Fibroblast of skin of back (primary cell): ENCODE measurements at places on chromosomes 2 and 18.

- DNase-seq = no peak
Observed at GRCh38 chr2:32895424-32895823, 51.3 kb upstream of the LTBP1 start.

GRCh38 chr2:108625186-108625827 is 91.0 kb downstream of the LIMS1 start:
- no peak for DNase-seq

- DNase-seq = no peak
Observed at GRCh38 chr2:11033114-11033513, 121.4 kb downstream of the KCNF1 start.

GRCh38 chr2:237208373-237209260 is 122.9 kb downstream of the COPS8 start:
- peak; percentile 98 for DNase-seq

GRCh38 chr18:80157708-80158343 is 48.8 kb downstream of the ADNP2 start:
- peak; percentile 60 for DNase-seq

GRCh38 chr2:76861708-76862107 is 660.5 kb downstream of the LRRTM4 start:
- peak; percentile 1 for DNase-seq

- DNase-seq = peak; percentile 8
Observed at GRCh38 chr2:23241611-23242245, 143.3 kb upstream of the KLHL29 start.

- peak; percentile 82 for DNase-seq
Observed at GRCh38 chr2:65231892-65232477, 4.4 kb downstream of the ACTR2 start.

- peak; percentile 20 for DNase-seq
Observed at GRCh38 chr18:80022613-80023012, 11.6 kb upstream of the RBFA start.

GRCh38 chr2:132550946-132551345 is 119.1 kb downstream of the LYPD1 start:
- DNase-seq = peak; percentile 46

GRCh38 chr2:11406958-11407381 is 59.0 kb downstream of the E2F6 start:
- peak; percentile 95 for DNase-seq

DNA sequence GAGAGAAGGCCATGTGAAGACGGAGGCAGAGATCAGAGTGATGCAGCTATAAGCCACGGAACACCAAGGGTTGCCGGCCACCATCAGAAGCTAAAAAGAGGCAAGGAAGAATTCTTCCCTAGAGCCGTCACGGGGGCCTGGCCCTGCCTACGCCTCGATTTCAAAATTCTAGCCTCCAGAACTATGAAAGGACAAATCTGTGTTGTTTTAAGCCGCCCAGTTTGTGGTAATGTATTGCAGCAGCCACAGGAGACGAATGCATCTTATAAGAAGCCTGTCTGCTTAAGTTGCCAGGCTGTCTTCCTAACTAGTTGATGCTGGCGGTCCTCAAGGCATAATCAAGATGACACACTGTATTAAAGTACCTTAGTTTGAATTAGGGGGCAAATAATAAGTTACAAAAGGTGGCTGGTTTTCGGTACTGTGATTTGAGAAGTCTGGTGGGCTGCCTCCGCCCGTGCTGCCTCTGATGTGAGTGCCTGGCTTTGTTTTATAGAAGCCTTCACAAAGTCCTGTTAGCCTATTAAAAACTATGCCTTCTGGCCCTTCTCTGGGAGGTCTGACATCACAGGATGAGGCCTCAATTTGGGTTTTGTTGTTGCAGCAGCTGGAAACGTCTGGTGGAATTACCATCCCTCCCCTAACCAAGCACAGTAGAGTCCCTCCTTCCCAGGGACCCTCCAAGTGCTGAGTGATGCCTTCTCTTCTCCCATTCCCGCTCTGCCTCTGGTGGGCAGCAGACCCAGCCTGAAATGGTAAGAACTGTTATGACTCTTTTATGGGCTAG is 53.6 kb downstream of the SRD5A2 start:
- DNase-seq = peak; percentile 23

GRCh38 chr2:40554665-40555294 is 102.9 kb upstream of the SLC8A1 start:
- DNase-seq = peak; percentile 52

GRCh38 chr2:134139611-134140010 is 114.3 kb upstream of the MGAT5 start:
- no peak for DNase-seq

GRCh38 chr18:54845787-54846186 is 17.5 kb downstream of the RAB27B start:
- DNase-seq = peak; percentile 11

DNA sequence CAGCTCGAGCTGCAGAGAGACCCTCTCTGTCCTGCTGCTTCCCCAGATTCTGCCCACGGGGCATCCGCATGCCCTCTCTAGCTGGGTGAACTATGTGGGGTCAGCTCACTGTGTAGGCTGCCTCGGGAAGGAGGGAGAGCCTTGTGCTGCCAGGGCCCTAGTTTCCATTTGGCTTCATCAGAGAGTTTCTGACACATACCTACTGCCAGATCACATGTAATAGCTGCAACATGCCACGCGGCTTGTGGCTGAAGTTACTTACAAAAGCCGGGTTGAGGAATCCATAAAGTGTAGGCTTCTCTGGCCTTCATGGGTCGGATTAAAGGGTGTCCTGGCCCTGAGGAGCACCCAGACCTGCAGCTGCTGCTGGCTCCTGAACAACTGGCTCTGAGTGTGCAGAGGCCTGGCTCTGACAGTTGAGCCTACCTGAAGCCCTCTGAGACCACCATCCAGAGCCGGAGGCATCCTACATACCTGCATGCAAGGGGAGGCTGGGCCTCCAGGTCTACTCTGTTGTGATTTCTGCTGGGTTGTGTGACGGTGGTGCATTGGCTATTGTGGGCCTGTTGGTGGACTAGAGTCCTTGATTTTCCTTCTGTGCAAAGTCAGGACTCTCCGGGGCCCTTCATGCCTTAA is 130.0 kb downstream of the SH3RF3 start:
- DNase-seq = no peak

- peak; percentile 45 for DNase-seq
Observed at GRCh38 chr2:134852518-134852917, 14.1 kb downstream of the ACMSD start.

DNA sequence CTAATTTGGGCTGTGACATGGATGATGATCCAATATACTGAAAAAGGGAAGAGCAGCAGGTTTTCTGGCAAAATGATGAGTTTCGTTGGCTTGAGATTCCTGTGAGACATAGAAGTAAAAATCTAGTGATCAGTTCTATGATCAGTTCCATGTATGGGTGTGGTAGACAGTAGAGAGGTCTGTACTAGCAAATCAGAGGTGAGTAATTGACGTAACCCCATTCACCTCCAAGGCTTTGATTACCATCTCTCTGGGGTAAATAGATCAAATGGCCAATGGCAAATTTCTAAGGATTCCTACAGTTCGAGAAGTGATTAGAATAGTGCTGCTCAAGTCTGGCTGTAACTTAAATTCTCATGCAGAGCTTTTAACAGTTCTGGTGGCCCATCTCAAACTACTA is 6.4 kb downstream of the ITGA4 start:
- no peak for DNase-seq

DNA sequence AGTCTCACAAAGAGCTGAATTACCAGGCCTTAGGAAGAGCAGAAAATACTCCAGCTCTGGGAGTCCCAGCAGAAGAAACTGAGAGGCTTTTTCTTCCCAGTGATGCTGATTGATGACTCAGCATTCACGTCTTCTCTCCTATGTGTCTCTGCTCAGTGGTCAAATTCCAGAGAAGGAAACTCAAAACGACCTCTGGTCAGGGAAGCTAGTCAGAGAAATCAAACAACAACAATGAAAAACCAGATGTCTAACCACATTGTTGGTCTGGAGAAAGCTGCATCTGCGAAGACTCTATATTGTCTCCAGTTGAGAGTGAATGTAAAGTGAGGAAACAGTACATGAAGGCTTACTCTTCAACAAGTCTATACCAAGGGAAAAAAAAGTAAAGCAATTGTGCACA is 28.6 kb upstream of the CERS6 start:
- peak; percentile 82 for DNase-seq

- peak; percentile 94 for DNase-seq
Observed at GRCh38 chr2:189179570-189179950, at the start of gene COL5A2. Gene COL5A2 (minus strand): TSS chr2:189179761. CDS start chr2:189179604, 157 bp downstream.

- DNase-seq = peak; percentile 7
Observed at GRCh38 chr2:39068299-39069135, 52.3 kb downstream of the SOS1 start.

DNA sequence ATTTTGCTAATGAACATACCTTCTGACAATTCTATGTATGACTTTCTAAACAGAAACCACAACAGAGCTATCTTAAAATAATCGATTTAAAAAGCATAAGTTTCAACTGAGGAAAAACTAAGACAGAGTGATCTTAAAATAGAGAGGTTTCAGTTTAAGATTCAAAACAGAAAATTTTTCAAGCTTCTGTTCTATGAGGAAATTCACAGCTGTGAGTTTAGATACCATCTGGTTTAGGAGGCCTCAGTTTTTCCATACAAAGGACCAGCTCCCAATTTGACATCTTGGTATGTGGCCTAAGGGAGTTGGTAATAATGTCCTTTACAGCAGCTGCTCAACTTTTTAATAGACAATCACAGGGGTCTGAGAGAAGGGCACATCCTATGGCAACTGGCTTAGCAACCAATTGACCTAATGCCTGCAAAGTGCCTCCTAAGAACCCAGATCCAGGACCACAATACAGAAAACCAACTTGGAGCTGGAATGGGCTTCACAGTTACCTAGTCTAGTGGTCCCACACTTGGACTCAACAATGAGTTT is 39.7 kb downstream of the MDH1 start:
- DNase-seq = no peak

- DNase-seq = no peak
Observed at GRCh38 chr2:240798327-240798905, 21.6 kb downstream of the KIF1A start.

DNA sequence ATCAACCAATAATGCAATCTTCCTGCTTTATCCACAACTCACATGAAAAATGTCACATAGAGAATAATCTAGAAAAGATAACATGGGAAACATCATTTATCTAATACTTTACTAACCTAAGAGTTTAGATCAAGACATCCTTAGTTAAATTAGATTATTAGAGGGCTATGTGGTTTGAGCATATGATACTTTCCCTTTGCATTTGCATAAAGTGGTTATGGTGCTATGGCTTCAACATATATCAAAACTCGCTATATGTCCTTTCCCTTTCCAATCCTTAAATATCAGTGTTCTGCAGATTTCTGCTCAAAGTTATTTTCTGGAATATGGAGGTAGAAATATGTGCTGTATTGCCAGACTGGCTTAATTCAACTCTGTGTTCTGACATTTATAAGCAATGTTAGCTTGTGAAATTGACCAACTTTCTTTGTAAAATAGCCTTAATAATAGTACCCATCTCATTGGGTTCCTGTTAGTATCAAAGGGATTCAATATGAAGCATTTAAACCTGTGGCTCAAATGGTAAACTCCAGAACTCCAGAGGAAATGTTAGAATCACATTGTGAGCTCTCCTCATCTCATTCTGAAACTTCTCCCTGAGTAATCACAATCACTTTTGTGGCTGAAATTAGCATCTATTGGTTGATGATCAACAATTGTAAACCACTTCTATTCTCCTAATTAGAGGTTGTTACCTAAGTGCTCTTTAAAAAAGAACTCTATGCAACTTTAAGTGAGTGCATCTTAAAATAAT is 1089.9 kb upstream of the SLC39A10 start:
- DNase-seq = no peak

GRCh38 chr2:219221957-219222518 is 3.3 kb upstream of the ABCB6 start:
- no peak for DNase-seq

GRCh38 chr2:200081236-200081635 is 125.9 kb downstream of the MAIP1 start:
- no peak for DNase-seq

- DNase-seq = no peak
Observed at GRCh38 chr2:74020702-74021406, 36.1 kb downstream of the TET3 start.

GRCh38 chr2:121910139-121910538 is 154.7 kb downstream of the TSN start:
- DNase-seq = peak; percentile 34

- DNase-seq = no peak
Observed at GRCh38 chr2:216159144-216159543, 50.0 kb downstream of the XRCC5 start.
